Osteocyte (in vitro differentiated cells): ENCODE measurements at places on chromosomes 5 and 9.
A peak's percentile ranks its signal among the peaks of the same experiment; 100 is the strongest.

DNA sequence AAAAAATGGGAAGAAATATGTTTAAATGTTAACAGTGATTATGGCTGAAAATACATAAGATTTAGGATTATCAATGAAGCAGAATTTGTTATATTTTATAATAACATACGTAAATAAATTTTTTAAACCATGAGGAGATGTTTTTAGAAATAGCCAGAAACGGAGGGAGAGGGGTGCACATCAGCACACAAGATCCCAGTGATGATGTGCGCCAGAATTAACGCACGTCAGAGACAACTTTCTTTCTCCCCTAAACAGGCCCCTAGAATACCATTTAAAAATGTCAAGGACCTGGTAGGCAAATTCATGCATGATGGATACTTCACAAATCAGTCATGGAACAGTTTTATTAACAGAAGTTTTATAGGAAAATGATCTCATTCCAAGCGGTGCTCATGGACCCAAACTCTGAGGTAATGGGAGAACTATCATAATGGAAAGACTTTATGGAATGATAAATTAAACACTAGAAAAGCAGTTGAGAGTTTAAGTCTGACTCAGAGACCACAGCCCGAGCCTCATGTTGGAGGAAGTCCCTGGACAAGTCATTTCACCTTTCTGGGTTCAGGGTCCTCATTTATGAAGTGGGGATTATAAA is 258.9 kb upstream of the GAS1 start:
- no peak for DNase-seq

DNA sequence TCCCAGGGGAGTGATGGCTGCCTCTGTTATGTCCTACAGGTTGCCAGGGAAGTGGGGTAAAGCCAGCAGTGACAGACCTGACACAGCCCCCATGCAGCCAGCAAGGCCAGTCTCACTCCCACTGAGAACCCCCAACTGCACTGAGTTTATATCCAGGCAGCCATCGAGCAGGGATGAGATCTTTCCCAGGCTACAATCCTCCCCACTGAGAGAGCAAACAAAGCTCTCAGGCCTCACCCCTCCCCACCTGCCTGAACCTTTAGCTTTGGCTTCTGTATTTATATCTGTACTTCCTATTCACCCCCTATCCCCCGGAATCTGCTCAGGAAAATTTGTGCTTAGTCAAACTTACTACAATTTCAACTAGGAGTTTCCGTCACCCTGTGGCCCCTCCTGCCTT is 284.1 kb downstream of the FAM170A start:
- DNase-seq: no peak

DNA sequence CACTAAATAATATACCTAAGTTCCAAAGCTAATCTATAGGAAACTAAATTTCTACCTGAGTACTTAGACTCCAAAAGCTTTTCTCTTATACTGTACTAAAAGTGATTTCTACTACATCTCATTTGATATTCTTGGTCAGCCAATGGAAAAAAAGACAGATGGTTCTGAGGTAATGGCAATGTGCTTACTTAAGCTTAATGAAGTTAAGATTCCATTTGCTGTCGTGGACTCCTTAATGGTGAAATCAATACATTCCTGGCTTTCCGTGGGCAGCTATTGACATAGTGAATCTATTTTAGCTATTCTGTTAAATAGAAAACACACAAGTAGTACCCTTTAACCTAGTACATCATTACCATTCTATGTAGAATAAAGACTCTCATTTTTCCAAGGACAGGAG is 1825.6 kb upstream of the CDH9 start:
- DNase-seq: no peak

GRCh38 chr9:81687521-81688261 is 1.7 kb downstream of the TLE1 start:
- DNase-seq: peak; percentile 84

DNA sequence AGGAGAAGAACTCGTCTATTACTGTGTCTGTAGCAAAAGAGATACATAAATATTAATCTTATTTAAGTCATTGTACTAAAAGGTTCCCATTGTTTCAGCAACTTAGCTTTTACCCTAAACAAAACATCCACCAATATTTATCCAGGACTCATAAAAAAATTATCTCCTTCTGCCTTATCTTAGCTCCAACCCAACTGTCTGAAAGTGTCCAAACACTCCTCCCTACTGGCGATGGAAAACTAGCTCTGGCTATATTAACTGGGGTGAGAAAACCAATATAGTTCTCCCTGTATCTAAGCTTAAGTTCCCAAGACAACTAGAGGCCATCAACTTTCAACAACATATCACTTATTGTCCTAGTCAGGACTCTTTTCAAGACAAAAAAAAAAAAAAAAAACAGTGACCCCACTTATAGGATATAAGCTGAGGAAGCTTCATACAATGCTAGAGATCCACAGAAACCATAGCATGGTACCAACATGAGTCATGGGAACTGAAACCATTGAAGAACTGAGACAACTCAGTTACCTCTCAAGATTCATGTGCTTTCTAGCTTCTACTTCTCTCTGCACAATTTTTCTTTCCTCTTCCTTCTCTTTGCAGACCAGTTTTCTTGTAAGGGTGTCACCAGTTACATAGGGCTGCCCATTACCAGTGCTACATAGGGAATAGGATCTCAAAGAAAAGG is 150.7 kb upstream of the RASA1 start:
- no peak for DNase-seq

- no peak for DNase-seq
Observed at GRCh38 chr5:67038817-67039603, 157.6 kb downstream of the CD180 start.

DNA sequence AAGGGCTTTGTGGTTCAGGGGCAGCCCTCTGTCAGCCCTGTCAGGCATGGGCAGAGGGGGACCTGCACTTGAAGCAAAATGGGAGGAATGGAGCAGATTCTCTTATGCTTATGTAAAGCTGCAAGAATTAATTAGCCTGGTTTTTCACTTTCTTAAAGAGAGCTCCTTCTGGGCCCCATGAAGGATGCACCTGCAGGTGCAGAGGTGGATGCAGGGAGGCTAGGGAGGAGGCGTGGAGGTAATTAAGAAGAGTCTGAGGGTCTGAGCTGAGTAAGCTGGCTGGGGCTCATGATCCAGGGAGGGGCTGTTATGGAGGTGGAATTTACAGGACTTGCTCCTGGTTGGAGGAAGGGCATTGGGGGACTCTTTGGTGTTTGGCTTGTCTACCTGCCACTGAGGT is 22.0 kb downstream of the NSG2 start:
- no peak for DNase-seq

DNA sequence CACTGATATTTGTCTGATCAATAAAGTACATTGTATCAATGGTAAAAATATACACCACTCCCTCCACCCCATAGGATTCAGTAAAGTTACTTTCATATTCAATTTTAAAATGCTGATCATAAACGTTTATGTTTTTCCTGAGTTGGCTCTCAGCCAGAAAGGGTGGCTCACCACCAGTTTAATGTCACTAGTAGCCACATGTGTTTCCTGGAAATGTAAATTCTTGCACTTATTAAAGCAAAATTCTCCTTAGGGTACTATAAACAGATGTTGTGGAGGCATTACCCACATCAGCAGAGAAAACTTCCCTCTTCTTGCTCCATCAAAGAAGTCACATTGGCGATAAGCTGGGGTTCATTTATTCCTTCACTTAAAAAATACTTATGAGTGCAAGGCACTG is 210.3 kb downstream of the SREK1 start:
- DNase-seq: no peak

DNA sequence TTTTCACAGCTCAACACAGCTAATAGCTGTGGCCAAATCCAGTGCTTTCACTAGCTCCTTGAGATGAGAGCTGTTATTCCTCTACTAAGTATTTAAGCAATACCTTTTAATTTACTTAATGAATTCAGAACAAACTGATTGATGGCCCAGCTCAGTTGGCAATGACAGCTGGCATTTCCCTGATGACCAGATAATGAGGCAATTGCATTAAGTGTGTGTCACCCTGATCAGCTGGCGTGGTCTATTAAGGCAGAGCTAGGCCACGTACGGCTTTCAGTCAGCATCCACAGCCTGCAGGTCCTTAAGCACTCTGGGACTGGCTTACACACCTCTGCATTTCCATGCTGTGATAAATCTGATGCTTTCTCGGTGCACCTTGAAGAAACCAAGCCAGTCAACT is 34.4 kb downstream of the TTLL11 start:
- no peak for DNase-seq

GRCh38 chr5:1402611-1403255 is 42.5 kb downstream of the SLC6A3 start:
- DNase-seq: no peak

GRCh38 chr9:85420750-85421149 is 321.0 kb downstream of the AGTPBP1 start:
- no peak for DNase-seq
